ENCODE measurements at places on chromosomes 7 and 10.
A peak's percentile ranks its signal among the peaks of the same experiment; 100 is the strongest.

GRCh38 chr7:39811161-39811614, 138.9 kb upstream of the CDK13 start:
- peak; percentile 36 for DNase-seq

- no peak for DNase-seq
These were observed 32.4 kb downstream of the CAMK2B start for GRCh38 chr7:44292876-44293560.

DNA sequence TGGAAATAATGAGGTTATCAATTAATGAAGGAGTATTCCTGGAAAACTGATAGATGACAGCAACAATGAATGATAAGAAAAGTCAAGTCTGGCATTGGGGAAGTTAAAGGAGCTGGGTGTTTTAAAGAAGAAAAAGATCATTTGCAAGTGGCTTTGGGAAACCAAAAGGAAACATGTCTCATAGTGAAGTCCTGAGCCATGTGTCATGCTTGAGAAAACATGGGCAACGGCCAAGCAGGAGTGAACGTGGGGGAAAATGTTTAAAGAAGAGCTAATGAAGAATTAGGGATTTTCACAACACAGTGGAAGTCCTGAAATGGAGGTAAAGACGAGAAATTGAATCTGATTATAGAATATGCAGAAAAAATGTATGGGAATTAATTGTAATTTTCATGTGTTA, 1383.2 kb upstream of the CELF2 start:
- DNase-seq, result no peak

GRCh38 chr10:107420196-107420595, 255.7 kb upstream of the SORCS1 start:
- DNase-seq, result no peak

GRCh38 chr7:131231381-131232220, 96.1 kb upstream of the MKLN1 start:
- DNase-seq, result no peak

DNA sequence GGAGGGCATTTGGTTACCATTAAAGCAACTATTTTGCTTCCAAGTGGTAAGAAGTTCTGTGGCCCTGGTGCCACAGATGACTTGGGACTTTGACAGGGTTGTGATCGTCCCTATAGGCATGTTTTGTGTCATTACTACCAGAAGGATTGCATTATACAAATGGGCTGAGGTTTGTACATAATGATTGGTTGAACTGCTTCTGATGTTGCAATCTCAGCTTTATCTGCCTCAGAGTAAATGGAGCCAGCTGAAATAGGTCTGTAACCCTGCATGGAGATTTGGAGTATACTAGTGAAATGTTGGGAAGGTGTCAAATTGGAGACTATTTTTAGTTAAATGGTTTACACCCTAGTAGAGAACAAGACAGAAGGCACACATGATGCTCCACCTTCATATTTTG, 46.1 kb upstream of the SEPTIN7 start:
- no peak for DNase-seq

Measured in right kidney (tissue), 9 donors.